ENCODE measurements at places on chromosomes 1 and 21.

GRCh38 chr21:24336491-24336890, 1270.8 kb downstream of the MRPL39 start:
- DNase-seq = no peak
- no peaks in the 10 kb centered on the region for H3K4me1 ChIP-seq
- no peaks in the 10 kb centered on the region for H3K27me3 ChIP-seq
- H3K27ac ChIP-seq = no peak overlapping the region
- H3K4me3 ChIP-seq = no peak overlapping the region

GRCh38 chr1:87513966-87514660, 185.4 kb downstream of the LMO4 start:
- no peak overlapping the region for H3K4me3 ChIP-seq
- H3K4me1 ChIP-seq = peaks cover 3% of the 10 kb centered on the region
- no peak overlapping the region for H3K27ac ChIP-seq

- H3K27ac ChIP-seq = no peak overlapping the region
- no peaks in the 10 kb centered on the region for H3K27me3 ChIP-seq
- H3K36me3 ChIP-seq = no peaks in the 10 kb centered on the region
- DNase-seq = no peak
- no peak overlapping the region for H3K4me3 ChIP-seq
- no peaks in the 10 kb centered on the region for H3K4me1 ChIP-seq
Measured at GRCh38 chr1:39795651-39796050, 7.0 kb upstream of the BMP8B start.

DNA sequence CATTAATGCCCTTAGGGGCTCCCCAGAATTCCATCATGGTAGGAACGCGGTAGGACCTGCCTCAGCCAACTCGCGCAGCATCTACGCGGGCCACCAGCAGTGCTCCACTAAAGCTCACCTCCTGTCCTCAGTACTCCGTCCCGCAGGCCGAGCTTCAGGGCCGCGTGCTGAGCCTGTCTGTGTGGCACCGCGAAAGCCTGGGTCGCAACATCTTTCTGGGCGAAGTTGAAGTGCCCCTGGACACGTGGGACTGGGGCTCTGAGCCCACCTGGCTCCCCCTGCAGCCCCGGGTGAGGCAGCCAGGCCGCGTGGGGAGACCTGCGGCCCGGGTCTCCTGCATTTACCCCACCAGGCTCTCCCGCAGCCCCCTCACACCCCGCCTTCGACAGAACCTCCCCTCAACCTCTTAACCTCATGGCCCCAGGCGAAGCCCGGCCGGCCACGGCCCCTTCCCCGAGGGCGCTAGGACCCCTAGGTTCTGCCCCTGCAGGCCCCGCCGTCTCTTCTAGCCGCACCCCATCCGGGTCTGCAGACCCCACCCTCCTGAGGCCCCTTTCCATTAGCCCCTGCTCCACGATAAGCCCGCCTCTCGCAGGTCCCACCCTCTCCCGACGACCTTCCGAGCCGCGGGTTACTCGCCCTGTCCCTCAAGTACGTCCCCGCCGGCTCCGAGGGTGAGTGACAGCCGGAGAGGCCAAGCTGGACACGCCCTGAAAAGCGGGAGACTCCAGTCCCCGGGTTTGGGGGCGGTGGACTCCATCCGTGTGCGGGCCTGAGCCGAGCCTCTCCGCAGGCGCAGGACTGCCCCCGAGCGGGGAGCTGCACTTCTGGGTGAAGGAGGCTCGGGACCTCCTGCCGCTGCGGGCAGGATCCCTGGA, 9.1 kb downstream of the SYTL1 start:
- H3K4me1 ChIP-seq = peaks cover 12% of the 10 kb centered on the region
- H3K27me3 ChIP-seq = no peaks in the 10 kb centered on the region
- DNase-seq = peak; percentile 92
- peaks cover 15% of the 10 kb centered on the region for H3K36me3 ChIP-seq

- no peak overlapping the region for H3K27ac ChIP-seq
- H3K4me3 ChIP-seq = no peak overlapping the region
- no peaks in the 10 kb centered on the region for H3K27me3 ChIP-seq
- no peak for DNase-seq
- H3K4me1 ChIP-seq = peaks cover 2% of the 10 kb centered on the region
Measured at GRCh38 chr21:42272109-42272962, 42.9 kb downstream of the TFF3 start.

DNA sequence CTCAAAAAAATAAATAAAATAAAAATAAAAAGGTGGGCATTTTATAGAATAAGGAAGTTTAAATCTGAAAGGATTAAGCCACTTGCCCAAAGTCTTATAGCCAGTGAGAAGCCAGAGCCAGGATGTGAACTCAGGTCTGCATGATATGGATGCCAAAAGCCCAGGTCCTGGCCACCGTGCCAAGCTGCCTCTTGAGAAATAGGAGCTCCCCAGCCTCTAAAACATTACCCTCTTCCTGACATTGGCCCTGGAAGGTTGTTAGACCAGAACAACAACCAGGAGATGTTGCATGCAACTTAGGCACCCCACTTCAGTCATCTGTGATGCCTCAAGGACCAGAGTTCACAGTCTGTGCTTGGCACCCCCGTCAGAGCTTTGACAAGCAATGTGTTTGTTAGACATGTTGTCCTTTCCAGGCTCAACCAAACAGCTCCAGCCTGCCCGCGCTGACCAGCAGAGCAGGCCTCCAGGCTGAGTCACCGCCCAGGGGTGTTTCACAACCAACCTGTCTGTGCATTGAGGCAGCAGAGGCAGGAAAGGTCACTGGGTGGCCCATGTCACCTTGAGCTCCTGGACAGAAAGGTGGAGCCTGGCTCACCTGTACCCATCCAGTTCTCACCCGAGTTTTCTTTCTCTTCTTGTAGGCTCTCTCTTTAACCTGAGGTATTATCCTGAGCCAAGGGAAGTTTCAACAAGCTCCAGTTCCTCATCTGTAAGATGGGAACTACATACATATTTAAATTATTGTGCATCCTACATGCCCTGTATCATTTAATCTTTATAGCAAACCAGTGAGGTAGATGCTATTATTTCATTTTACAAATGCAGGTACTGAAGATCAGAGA, 14.9 kb upstream of the MED18 start:
- H3K4me1 ChIP-seq = no peaks in the 10 kb centered on the region
- no peaks in the 10 kb centered on the region for H3K27me3 ChIP-seq
- H3K4me3 ChIP-seq = no peak overlapping the region
- no peak for DNase-seq
- H3K36me3 ChIP-seq = no peaks in the 10 kb centered on the region
- H3K27ac ChIP-seq = no peak overlapping the region

DNA sequence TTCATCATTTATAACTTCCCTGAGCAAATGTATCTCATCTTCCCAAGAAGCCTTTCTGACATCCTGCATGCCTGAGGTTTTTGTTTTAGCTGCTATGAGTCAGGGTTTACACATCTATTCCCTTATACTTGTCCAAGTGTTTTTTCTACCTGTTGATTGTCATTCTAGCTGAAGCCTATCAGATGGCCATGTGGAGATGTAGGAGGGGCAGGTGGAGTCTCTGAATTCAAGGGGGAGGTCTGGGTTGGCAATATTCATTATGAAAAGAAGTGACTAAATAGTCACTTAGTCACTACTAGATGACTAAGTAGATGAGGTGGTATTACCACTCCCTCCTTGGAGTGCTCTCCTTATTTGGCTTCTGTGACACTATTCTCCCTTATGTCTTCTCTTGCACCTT, 52.4 kb downstream of the XCL1 start:
- no peaks in the 10 kb centered on the region for H3K27me3 ChIP-seq
- no peak overlapping the region for H3K4me3 ChIP-seq
- no peak for DNase-seq
- H3K36me3 ChIP-seq = no peaks in the 10 kb centered on the region

DNA sequence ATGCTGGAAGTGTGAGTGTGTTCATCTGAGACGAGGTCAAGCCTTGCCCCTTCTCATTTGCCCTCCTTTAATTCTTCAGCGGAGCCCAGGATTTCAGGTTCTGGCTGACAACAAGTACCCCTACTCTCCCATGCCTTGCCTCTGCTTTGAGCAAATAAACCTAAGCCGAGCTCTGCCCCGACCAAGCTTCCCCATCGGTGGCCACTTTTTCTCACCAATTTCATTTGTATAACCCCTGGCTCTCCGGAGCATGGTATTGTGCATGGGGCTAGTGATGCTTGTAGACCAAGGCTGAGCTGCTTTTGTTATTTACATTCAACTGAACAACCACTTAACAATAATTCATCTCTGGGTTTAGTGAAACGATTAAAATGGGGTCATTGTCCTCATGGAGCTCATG, 100.2 kb upstream of the RAB3GAP2 start:
- H3K27me3 ChIP-seq = peaks cover 7% of the 10 kb centered on the region
- no peaks in the 10 kb centered on the region for H3K36me3 ChIP-seq
- no peak overlapping the region for H3K27ac ChIP-seq
- DNase-seq = no peak
- no peak overlapping the region for H3K4me3 ChIP-seq

GRCh38 chr1:67322442-67322841, 14.8 kb downstream of the IL12RB2 start:
- H3K4me1 ChIP-seq = no peaks in the 10 kb centered on the region
- H3K4me3 ChIP-seq = no peak overlapping the region
- no peaks in the 10 kb centered on the region for H3K27me3 ChIP-seq
- H3K36me3 ChIP-seq = no peaks in the 10 kb centered on the region
- H3K27ac ChIP-seq = no peak overlapping the region

DNA sequence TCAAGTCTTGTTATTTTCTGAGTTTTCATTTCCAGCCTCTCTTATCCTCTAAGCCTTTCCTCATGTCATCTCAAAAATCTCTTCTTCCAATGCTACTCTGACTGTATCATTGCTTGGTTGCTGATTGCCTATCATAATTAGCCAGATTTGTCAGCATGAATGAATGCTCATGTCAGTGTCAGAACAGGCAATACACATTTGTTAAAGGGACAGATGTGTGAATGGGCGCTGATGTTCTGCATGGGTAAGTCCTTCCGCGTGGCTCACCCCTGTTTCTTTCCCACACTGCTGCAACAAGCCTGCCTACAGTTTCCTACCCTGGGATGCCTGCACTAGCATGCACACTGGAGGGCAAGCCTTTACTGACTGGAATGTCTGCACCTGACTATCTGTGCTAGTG, 100.6 kb downstream of the RHOU start:
- H3K4me1 ChIP-seq = peaks cover 24% of the 10 kb centered on the region
- H3K27me3 ChIP-seq = no peaks in the 10 kb centered on the region
- no peak overlapping the region for H3K4me3 ChIP-seq
- H3K36me3 ChIP-seq = no peaks in the 10 kb centered on the region

DNA sequence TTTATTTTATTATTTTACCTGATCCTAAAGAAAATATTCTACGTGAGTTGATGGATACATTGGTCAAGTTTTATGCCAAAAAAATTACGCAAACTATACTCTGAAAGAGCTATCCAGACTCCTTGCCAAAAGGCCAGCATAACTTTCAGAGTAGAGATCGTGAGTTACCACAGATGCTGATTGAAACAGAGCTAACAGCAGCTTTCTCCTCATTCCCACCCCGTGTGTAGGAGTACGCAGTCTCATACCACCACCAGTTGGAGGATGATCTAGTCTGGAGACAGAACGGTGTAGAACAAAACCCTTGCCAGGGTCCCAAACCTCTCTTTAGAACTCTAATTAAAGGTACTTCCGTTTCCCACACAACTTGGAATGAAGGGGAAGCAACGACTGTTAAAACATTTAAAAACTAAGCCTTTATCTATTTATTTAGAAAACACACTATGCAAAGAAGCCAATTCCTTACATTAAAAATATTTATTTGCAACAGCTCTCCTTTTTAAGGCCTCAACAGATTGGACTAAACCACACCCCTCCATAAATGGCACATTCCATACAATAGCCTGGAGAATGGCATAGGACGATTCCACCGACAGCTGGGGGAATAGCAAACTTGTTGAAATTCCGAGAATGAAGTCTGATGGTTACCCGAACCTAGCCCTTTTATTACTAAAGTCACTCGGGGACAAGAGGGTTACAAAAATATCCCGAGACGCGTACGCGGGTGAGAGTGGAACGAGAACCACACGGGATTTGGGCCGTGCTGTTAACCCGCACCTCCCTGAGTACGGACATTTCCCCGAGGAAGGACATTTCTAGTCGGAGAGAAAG, 1.4 kb downstream of the NUCKS1 start:
- peak overlapping the region; percentile 69 for H3K4me3 ChIP-seq
- H3K27me3 ChIP-seq = peaks cover 3% of the 10 kb centered on the region
- peak overlapping the region; percentile 68 for H3K27ac ChIP-seq
- no peak for DNase-seq

- no peak overlapping the region for H3K27ac ChIP-seq
- no peak overlapping the region for H3K4me3 ChIP-seq
- H3K36me3 ChIP-seq = no peaks in the 10 kb centered on the region
- DNase-seq = no peak
- H3K27me3 ChIP-seq = no peaks in the 10 kb centered on the region
Measured at GRCh38 chr1:185450917-185451316, 133.9 kb upstream of the IVNS1ABP start.

DNA sequence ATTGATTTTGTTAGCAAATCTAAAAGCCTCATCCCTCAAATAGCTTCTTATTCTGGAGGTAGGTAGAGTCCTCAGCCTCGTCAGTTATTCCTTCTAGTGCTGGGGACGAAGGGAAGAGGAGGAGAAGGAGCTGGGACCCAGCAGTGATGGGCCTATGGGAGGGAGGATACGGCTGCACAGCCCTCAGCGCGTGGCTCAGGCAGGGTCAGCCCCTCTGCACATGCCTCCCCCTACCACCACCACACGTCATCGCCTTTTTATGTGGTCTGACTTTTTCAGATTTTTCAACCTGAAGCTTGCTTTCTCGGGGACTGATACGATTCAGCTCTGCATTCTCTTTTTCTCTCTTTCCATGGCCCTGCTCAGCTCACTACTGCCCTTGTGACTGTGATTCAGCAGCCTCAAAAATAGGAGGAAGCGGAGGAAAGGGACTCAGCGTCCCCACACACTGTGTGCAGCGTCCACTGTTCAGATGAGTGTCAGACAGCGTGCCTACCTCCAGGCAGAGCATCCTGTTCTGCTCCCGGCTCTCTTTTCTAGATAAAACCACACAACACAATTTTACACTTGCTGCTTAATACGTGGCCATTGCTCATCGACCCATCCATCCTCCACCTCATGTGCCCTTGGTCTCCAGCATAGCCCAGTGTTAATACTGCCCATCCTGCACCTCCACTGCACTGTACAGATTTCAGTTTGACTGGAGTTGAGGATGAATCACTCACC, 827 bp downstream of the OR2B11 start:
- no peak overlapping the region for H3K27ac ChIP-seq
- H3K4me1 ChIP-seq = no peaks in the 10 kb centered on the region
- no peak overlapping the region for H3K4me3 ChIP-seq
- H3K27me3 ChIP-seq = no peaks in the 10 kb centered on the region
- DNase-seq = no peak

Data from neuronal stem cell (in vitro differentiated cells).